ENCODE measurements at places on chromosomes 3 and 15. TPM values are rescaled to one million over a fixed set of nuclear protein-coding genes. Genes with fewer than 3 reads are reported as not detected.

Gene CYFIP1
- 78.4 TPM for polyA plus RNA-seq

Gene PIF1
- 5.6 TPM for polyA plus RNA-seq

Gene UPK1B
- polyA plus RNA-seq, result 0.32 TPM

Gene ITIH3
- 0.86 TPM for polyA plus RNA-seq

Gene DUOX1
- polyA plus RNA-seq, result not detected

Measured in AG04450 (cell line).